ENCODE measurements at places on chromosomes 6 and 20.

GRCh38 chr6:19369785-19370184 is 467.4 kb upstream of the ID4 start:
- no peak for DNase-seq

DNA sequence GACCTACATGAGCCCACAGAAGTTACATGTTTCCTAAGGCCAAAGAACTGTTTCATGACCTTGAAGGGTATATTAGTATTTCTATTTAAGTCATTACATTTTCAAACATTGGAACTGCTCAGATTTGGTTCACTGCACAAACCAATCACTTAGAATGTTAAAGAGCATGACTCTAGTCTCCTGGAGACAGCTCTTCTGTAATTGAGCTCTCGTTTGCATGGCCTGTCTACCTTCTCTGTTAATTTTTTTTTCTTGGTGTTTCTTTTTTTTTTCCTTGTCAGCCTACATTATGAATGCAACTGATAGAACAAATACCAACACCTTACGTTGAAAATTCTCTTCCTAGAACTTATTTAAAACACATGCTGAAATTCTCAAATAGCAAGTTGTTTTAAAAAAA is 860.2 kb upstream of the MAP3K7 start:
- no peak for DNase-seq

DNA sequence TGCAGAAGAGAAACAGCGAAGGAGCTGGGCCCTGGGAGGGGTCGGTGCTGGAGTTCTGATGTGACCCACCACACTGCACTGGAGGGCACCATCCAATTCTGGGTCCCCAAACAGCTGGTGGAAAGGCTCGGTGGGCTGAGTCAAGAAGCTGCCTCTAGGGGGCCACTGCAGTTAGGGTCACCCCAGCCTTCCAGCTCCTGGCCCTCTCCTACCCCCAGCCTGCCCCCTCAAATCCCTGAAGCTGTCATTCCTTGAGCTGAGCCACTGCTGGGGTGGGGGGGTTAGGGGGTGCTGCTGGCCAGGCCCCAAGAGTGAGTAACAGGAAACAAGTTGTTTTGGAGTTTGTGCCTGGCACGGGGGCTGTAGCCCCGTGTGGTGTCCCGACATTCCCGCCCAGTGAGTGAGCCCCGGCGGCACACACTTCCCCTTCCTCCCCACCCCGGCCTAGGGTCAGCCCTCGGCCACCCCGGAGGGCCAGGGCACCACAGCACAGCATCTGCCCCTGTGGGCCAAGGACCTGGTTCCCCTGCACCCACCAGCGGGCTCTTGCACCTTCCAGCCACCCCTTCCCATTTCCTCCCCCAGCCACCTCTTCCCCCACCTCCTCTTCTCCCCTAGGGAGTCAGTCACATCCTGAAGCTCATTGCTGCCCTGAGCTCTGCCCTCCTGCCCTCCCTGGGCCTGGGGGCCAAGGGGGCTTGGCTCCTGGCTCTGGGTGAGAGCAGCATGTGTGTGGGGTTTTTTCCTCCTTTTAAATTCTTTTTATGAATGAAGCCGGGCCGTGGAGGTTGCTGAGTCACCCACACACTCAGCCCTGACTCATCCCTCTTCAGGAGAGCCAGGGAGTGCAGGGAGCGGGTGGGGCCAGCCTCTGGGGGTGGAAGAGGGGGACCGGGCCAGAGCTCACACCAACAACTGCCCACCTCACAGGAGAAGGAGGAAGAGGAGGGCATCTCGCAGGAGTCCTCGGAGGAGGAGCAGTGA is 4.6 kb downstream of the SMIM29 start:
- DNase-seq = peak; percentile 96

GRCh38 chr6:122645256-122645655 is 35.1 kb downstream of the PKIB start:
- DNase-seq = no peak

GRCh38 chr6:149131891-149132290 is 185.6 kb upstream of the TAB2 start:
- no peak for DNase-seq

All from RKO (cell line).